ENCODE measurements at places on chromosomes 7 and 10.

DNA sequence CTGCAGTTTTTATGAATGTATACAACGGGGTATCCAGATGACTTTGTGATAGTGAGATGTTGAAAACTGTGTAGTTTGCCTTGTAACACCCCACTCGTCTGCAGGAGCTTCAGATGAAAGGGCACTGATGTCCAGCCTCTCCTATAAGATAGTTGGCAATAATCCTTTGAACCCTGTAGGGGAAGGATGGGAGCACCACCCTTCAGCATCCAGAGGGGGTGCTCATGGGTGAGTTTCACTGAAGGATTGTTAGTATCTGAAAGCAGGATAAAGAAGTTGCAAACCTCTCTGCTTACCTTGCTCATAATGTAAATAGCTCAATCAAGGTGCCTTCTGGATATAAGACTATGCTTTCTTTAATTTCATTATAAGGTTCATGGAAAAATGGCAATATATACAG, 201.5 kb downstream of the TMEM178B start:
- DNase-seq, result no peak

DNA sequence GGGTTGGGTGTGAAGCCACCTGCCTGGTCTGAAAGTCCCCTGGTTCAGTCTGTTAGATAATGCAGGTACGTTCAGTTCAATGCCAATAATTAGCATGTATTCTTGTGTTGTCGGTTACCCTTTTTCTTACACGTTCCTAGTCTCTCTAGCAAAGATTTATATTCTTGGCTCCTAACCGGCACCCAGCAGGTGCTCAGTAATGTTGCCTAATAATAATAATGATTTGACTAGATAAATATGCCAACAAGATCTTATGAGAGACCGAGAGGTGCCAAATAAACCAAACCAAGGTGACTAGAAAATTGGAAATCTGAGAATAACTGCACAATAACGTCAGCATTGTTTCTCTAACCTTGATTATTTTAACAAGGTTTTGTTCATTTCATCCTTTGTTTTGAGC, 1.1 kb upstream of the SMIM30 start:
- DNase-seq, result no peak

DNA sequence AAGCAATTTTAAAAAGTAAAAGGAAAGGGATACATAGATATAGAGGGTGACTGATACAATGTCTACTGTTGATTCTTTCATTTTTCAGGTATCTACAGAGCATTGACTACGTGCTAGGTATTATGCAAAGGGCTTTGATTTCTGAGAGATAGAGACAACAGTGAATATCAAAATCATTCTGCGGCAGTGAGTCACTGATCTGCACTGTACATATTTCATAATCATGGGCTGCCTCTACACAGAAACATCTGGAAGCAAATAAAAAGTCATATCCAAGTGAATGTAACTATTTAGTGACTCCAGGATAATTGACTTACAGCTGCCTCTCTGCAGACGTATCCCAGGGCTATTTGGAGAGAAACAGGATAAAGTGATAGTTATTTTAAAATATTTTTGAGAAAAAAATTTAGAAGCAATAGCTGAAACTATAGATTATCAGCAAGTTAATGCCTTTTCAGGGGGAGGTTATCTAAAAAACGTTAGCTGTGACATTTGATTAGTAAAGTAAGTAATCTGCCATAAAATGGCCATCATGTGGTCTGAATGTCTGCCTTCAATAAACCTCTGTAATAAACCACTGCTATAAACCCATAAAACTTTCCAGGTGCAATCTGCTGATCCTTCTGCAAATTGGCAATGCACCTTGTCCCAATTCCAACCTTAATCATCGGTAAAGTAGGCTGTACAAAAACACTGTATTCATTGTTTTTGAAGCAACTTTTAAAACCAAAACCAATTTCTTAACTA, 43.7 kb downstream of the CPXM2 start:
- no peak for DNase-seq

DNA sequence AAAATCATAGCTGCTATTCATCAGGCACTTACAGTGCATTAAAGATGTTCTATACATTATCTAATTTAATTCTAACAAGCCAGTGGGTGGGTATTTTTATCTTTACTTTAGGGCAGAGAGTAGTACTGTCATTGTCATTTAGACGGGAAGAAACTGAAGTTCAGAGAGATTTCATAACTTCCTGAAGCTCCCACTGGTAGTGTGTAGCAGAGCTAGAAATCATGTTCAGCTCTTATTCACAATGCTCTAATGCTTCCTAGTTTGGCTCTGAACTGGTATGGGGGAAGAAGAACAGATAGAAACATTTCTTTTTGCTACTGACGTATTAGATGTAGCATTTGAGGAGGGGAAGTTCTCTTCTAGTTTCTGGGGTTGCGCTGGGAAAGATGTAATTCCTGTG, 116.7 kb downstream of the CYP26A1 start:
- DNase-seq, result no peak

DNA sequence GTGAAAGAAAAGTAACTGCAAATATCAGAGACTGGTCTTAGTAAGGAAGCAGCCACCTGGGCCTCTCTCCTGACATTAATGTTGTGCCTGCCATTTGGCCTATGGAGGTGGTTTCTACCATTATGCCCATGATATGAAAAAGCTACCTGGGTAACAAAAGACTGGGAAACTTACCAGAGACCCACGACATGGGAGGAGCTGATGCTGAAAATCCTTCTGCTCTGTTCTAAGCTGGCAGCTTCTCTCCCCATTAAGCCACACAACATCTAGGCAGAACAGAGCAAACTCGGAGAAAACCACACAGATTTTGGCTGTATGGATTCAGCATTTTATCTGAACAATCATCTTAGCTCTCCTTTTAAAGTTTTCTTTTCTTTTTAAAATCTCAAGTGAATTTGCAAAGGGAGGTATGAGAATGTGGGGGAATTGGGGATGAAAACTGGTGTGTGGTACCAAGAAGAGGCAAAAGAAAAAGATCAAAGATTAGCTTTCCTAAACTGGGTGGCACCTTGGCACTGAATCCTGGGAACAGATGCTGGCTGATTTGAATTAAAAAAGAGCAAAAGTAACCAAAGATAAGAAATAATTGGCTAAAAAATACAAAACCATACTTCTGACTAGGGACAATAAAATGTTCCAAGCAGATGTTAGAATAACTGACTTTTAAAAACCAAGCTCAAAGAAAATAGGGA, 128.6 kb upstream of the ANKRD1 start:
- no peak for DNase-seq

DNA sequence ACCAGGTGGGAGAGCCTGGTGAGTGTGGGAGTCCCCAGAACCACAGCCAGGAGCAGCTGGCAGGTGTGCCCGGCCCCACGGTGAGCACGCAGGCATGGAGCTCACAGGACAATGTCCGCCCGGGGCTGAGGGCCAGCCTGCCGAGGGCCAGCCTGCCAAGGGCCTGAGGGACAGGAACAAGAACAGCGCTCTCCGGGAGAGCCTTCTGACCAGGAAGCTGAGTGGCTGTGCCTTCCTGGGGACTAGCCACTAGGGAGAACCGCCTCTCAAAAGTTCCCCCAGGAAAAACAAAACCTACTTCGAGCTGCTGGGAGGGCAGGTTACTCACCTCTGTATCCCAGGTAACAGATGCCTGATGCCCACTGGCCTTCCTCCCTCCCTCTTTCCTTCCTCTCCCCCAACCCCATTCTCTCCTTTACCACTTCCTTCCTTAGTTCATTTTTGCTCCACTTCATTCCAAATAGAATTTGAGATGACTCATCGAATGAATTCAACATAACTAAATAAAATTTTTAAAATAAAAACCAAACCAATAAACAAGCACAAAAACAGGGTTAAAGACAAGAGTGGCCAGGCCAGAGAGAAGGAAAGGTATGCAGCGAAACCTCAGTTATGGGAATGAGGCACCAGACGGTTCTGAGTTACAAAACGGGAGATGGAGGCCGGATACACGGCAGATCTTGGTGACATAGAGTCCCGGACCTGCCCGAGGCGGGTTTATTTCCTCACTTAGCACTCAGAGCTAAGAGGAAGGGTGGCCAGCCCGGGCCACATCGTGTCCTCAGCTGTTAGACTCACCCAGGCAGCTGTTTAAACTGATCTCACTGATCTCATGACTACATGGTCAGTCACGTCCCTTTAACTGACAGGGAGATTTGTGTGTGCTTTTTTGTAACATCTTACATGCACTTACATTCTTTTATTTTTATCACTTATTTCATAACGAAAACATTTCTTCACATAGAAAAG, 128.5 kb downstream of the TNS3 start:
- no peak for DNase-seq

GRCh38 chr10:114607358-114607998, 50.6 kb downstream of the ABLIM1 start:
- no peak for DNase-seq

- no peak for DNase-seq
Observed at GRCh38 chr10:84837041-84837812, 508.8 kb downstream of the CCSER2 start.

GRCh38 chr7:66100408-66101050, 14.1 kb upstream of the CRCP start:
- no peak for DNase-seq

- DNase-seq, result no peak
Observed at GRCh38 chr7:112876877-112877276, 86.7 kb upstream of the TMEM168 start.

GRCh38 chr10:7523656-7524055, 112.8 kb upstream of the SFMBT2 start:
- no peak for DNase-seq

GRCh38 chr7:105188201-105188600, 174.2 kb downstream of the KMT2E start:
- no peak for DNase-seq

Measured in D721Med (cell line).